Activated naive CD8-positive, alpha-beta T cell treated with anti-CD3 and anti-CD28 coated beads for 36 hours (primary cell): ENCODE measurements at places on chromosomes 1 and 21. TPM values are rescaled to one million over a fixed set of nuclear protein-coding genes. Genes with fewer than 3 reads are reported as not detected.

DNA sequence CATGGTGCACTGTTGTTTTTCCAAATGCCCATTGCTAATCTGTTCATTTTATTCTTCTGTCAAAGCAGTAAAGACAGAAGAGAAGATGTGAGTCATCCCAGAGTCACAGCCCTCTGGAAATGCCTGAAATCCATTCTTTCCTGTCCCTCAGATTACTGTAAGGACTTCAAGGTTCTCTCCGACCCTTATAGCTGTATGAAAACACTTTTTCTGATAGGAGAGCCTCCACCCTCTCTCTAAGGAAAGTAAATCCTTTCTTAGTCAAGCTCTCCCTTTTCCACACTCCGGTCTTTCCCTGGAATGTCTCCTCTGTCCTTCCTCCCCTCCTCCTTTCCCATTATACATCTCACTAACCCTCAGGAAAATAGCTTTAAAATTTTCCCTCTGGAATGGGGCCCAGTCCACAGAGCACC is 3.5 kb upstream of the PRDX6 start:
- DNase-seq, result no peak
- H3K4me1 ChIP-seq, result peaks cover 28% of the 10 kb centered on the region
- peaks cover 44% of the 10 kb centered on the region for H3K36me3 ChIP-seq
- H3K4me3 ChIP-seq, result no peak overlapping the region
- H3K27ac ChIP-seq, result no peak overlapping the region

Gene LRRC8B
- total RNA-seq, result 22.3 TPM

Gene ZNF436
- total RNA-seq, result 3.7 TPM

DNA sequence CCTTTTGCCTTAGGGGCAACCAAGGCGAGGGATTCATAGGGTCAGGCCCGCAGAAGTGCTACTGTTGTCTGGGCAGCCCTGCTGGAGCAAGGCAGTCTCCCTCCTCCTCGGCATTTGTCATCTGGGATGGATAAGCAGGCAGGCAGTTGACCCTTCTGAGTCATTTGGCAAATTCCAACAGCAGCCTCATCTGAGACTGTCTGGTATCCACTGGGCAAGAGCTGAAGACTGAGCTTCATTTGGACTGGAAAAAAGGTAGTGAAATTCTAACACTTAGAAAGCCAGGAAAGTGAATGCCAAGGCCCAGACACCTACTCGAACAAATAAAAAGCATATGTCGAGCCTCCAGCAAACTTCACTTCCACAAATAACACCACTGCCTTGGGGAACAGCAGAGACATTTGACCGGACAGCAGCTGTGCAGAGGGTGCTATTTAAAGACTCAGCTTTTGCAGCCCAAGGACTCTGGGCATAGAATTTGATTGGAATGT is 4.0 kb upstream of the ZBTB40 start:
- H3K27me3 ChIP-seq, result peaks cover 8% of the 10 kb centered on the region
- H3K36me3 ChIP-seq, result peaks cover 7% of the 10 kb centered on the region
- H3K27ac ChIP-seq, result no peak overlapping the region
- H3K4me3 ChIP-seq, result no peak overlapping the region
- peaks cover 7% of the 10 kb centered on the region for H3K4me1 ChIP-seq

GRCh38 chr1:108072212-108072611 is 107.2 kb upstream of the VAV3 start:
- H3K27me3 ChIP-seq, result no peaks in the 10 kb centered on the region
- no peak for DNase-seq
- peaks cover 13% of the 10 kb centered on the region for H3K4me1 ChIP-seq
- no peaks in the 10 kb centered on the region for H3K36me3 ChIP-seq

Gene DHDDS
- 43.8 TPM for total RNA-seq

Gene SLC22A15
- total RNA-seq, result 0.54 TPM

- no peaks in the 10 kb centered on the region for H3K27me3 ChIP-seq
- peaks cover 2% of the 10 kb centered on the region for H3K4me1 ChIP-seq
- no peak overlapping the region for H3K27ac ChIP-seq
- no peak overlapping the region for H3K4me3 ChIP-seq
- DNase-seq, result no peak
- H3K36me3 ChIP-seq, result peaks cover 18% of the 10 kb centered on the region
These were observed 12.9 kb upstream of the CTSK start for GRCh38 chr1:150820730-150821512.

GRCh38 chr1:202084791-202085681 is 37.7 kb upstream of the GPR37L1 start:
- H3K4me1 ChIP-seq, result no peaks in the 10 kb centered on the region
- no peaks in the 10 kb centered on the region for H3K36me3 ChIP-seq
- no peak overlapping the region for H3K4me3 ChIP-seq
- H3K27me3 ChIP-seq, result no peaks in the 10 kb centered on the region

- H3K4me3 ChIP-seq, result no peak overlapping the region
- H3K4me1 ChIP-seq, result peaks cover 5% of the 10 kb centered on the region
These were observed 203.1 kb upstream of the GALNT2 start for GRCh38 chr1:229863651-229864545.

DNA sequence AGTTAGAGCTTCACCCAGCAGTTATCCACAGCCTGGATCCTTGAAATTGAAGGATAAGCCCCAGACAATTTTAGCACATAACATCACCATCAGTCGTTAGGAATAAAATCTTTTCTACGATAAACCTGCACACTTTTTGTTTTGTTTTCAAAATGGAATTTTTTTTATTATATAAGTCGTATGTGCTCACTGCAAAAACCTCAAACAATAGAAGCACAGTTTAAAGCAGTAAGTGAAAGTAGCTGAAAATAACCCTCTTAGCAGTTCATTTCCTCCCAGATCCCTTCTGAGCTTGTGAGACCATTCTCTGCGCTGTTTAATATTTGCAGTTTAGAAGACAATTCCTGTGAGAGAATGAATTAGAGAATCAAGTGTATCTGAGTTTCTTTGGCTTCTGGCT is 38.3 kb downstream of the ELK4 start:
- no peak for DNase-seq
- H3K27ac ChIP-seq, result peak overlapping the region; percentile 79
- H3K36me3 ChIP-seq, result peaks cover 22% of the 10 kb centered on the region
- peak overlapping the region; percentile 45 for H3K4me3 ChIP-seq
- peaks cover 30% of the 10 kb centered on the region for H3K4me1 ChIP-seq
- no peaks in the 10 kb centered on the region for H3K27me3 ChIP-seq

Gene TFB2M
- total RNA-seq, result 33.1 TPM

DNA sequence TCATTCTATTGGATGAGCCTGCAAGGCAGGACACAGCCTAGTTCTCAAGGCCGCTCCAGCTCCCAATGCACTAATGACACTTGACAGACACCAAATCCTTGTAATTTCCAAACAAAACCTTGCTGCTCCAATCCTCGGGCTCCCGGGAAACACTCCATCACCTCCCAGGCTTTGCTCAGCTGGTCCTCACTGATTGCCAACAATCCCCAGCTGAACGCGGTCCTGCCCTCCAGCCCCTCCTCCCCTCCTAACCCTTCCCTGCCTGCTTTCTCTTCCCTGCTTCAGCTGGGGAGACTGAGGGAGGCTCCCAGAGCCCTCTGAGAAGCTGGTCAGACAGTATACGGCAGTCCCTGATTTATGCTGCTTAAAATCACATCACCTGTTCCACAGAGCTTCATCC is 114.4 kb upstream of the TNR start:
- no peak for DNase-seq
- H3K4me1 ChIP-seq, result no peaks in the 10 kb centered on the region
- no peaks in the 10 kb centered on the region for H3K36me3 ChIP-seq
- H3K27ac ChIP-seq, result no peak overlapping the region

Gene FMOD
- total RNA-seq, result 3.2 TPM

DNA sequence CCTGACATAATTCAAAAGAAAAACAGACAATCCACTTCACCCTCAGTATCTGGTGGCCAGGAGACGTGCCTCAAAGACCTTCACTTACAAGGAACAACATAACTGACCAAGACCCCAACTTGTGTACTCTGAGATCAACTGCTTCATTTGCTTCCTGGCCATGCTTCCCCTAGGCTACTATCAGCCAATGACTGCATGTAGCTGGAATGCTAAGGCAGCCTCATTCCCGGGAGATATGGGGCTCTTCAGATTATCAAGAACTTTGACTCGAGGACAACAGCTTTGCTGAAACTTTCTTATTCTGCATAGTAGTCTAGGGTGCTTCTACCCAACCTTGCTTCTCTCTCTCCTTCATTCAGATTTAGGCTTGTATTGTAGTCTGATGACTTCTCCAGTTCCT is 11.7 kb upstream of the UCK2 start:
- H3K27ac ChIP-seq, result no peak overlapping the region
- no peaks in the 10 kb centered on the region for H3K4me1 ChIP-seq
- H3K27me3 ChIP-seq, result peaks cover 3% of the 10 kb centered on the region
- DNase-seq, result no peak
- no peaks in the 10 kb centered on the region for H3K36me3 ChIP-seq
- no peak overlapping the region for H3K4me3 ChIP-seq

GRCh38 chr21:36113647-36114428 is 21.0 kb upstream of the CBR3 start:
- H3K4me3 ChIP-seq, result peak overlapping the region; percentile 40
- no peaks in the 10 kb centered on the region for H3K27me3 ChIP-seq
- H3K36me3 ChIP-seq, result no peaks in the 10 kb centered on the region
- peaks cover 21% of the 10 kb centered on the region for H3K4me1 ChIP-seq

- H3K27me3 ChIP-seq, result peaks cover 11% of the 10 kb centered on the region
- H3K4me1 ChIP-seq, result no peaks in the 10 kb centered on the region
- DNase-seq, result no peak
- H3K27ac ChIP-seq, result no peak overlapping the region
These were observed 17.0 kb upstream of the ABCD3 start for GRCh38 chr1:94401206-94401605.

GRCh38 chr21:45259206-45259840 is 28.4 kb downstream of the POFUT2 start:
- no peaks in the 10 kb centered on the region for H3K36me3 ChIP-seq
- H3K27ac ChIP-seq, result no peak overlapping the region
- H3K4me3 ChIP-seq, result no peak overlapping the region
- peaks cover 11% of the 10 kb centered on the region for H3K4me1 ChIP-seq
- DNase-seq, result no peak

Gene RBM11
- 3.8 TPM for total RNA-seq

DNA sequence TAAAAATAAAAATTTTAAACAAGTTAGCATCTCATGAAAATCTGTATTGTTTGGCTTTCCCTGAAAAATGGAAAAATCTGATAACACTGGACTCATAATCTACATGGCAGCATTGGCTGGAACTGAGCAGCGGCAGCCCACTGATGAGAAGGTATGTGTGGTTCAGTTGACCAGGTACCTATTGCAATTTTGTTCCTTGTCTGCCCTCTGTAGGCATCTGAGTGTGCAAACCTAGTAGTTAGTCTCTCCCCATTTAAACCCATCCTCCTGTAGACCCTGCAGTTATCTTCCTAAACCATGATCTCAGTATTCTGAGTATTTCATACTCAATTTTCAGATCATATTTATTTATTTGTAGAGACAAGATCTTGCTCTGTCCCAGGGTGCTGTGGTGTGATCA is 59.4 kb upstream of the SERBP1 start:
- H3K4me3 ChIP-seq, result no peak overlapping the region
- H3K4me1 ChIP-seq, result peaks cover under 1% of the 10 kb centered on the region
- H3K36me3 ChIP-seq, result no peaks in the 10 kb centered on the region

Gene KDF1
- 0.60 TPM for total RNA-seq

DNA sequence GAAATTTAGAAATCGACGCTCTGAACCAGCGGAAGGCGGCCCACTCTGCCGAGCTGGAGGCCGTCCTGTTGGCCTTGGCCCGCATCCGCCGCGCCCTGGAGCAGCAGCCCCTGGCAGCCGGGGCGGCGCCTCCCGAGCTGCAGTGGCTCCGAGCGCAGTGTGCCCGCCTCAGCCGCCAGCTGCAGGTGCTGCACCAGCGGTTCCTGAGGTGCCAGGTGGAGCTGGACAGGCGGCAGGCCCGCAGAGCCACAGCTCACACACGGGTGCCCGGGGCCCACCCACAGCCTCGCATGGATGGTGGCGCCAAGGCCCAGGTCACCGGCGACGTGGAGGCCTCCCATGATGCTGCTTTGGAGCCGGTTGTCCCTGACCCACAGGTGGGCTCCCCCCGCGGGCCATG is 47.0 kb upstream of the DIP2A start:
- peaks cover 2% of the 10 kb centered on the region for H3K36me3 ChIP-seq
- no peak overlapping the region for H3K27ac ChIP-seq
- no peaks in the 10 kb centered on the region for H3K4me1 ChIP-seq
- H3K27me3 ChIP-seq, result no peaks in the 10 kb centered on the region
- DNase-seq, result no peak

Gene SPRTN
- 11.2 TPM for total RNA-seq

Gene PPFIA4
- total RNA-seq, result 20.8 TPM

Gene PLPP3
- not detected for total RNA-seq
